HepG2 (cell line): ENCODE measurements at places on chromosomes 16 and 17. TPM values are rescaled to one million over a fixed set of nuclear protein-coding genes. Genes with fewer than 3 reads are reported as not detected.
A peak's percentile ranks its signal among the peaks of the same experiment; 100 is the strongest.

DNA sequence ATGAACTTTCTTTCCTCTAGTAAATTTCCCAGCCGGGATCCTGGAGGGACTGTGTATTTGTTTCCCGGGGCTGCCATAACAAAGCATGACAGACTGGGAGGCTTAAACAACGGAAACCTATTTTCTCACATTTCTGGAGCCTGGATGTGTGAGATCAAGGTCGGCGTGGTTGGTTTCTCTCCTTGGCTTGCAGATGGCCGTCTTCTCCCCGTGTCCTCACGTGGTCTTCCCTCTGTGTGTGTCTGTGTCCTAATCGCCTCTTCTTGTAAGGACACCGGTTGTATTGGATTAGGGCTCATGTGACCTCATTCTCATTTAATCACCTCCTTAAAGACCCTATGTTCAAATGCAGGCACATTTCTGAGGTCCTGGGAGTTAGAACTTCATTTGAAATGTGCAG, 22.0 kb upstream of the USP10 start:
- H3K4me1 ChIP-seq: peaks cover 29% of the 10 kb centered on the region
- no peak overlapping the region for H3K27ac ChIP-seq
- peaks cover 42% of the 10 kb centered on the region; the same call in 2 of the 3 replicates for H3K27me3 ChIP-seq
- DNase-seq: no peak
- no peak overlapping the region for H3K4me3 ChIP-seq

DNA sequence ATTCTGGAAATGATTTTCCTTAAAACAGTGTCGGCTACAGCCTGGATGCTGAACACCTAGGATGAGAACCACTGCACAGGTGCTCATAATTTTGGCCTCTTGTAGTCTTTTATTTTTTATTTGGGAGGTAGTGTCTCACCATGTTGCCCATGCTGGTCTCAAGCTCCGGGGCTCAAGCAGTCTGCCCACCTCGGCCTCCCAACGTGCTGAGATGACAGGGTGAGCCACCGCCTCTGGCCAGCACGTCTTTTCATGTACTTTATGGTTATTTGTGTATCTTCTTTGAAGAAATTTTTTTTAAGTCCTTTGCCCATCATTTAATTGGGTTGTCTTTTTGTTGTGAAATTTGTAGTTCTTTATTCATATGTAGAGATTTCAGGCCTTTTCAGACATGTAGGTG, 58.0 kb downstream of the WDR45B start:
- no peaks in the 10 kb centered on the region for H3K27me3 ChIP-seq
- H3K27ac ChIP-seq: no peak overlapping the region
- peaks cover 27% of the 10 kb centered on the region for H3K4me1 ChIP-seq
- DNase-seq: no peak

- H3K27ac ChIP-seq: no peak overlapping the region
- peaks cover 8% of the 10 kb centered on the region; the same call in 1 of the 2 replicates for H3K4me1 ChIP-seq
- no peak for DNase-seq
- H3K36me3 ChIP-seq: no peaks in the 10 kb centered on the region
- no peak overlapping the region for H3K4me3 ChIP-seq
- H3K27me3 ChIP-seq: peaks cover 26% of the 10 kb centered on the region; the same call in 2 of the 3 replicates
Measured at GRCh38 chr16:86073103-86073625, 174.2 kb downstream of the IRF8 start.

- peaks cover 60% of the 10 kb centered on the region for H3K36me3 ChIP-seq
- H3K4me1 ChIP-seq: no peaks in the 10 kb centered on the region
- H3K27me3 ChIP-seq: no peaks in the 10 kb centered on the region
- peak; percentile 10 for DNase-seq
Measured at GRCh38 chr16:28140788-28141618, 70.8 kb downstream of the XPO6 start.

GRCh38 chr17:48486557-48486956, 44.3 kb downstream of the HOXB1 start:
- H3K36me3 ChIP-seq: no peaks in the 10 kb centered on the region
- H3K27me3 ChIP-seq: peaks cover 59% of the 10 kb centered on the region
- H3K27ac ChIP-seq: no peak overlapping the region
- no peak for DNase-seq
- H3K4me1 ChIP-seq: no peaks in the 10 kb centered on the region

DNA sequence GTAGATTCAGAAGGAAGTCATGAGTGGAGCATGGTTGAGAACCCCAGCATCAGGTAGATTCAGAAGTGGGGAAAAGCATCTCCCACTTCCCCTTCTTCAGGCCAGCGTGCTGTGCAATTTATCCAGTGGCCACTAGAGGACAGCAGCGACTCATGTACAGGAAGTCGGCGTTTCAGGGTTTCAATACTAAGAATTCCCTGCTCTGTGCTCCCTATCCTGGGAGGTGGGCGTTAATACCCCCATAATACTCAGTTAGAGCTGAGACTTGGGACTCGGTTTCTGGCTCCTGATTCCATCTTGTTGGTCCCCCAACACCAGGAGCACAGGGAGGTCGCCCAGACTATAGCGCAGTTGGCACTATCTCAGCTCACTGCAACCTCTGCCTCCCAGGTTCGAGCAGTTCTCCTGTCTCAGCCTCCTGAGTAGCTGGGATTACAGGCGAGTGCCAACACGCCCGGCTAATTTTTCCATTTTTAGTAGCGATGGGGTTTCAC, 75.3 kb upstream of the AMZ2 start:
- peaks cover 37% of the 10 kb centered on the region for H3K4me1 ChIP-seq
- H3K4me3 ChIP-seq: no peak overlapping the region
- peak; percentile 67 for DNase-seq
- no peak overlapping the region for H3K27ac ChIP-seq
- H3K27me3 ChIP-seq: peaks cover 9% of the 10 kb centered on the region; the same call in 2 of the 3 replicates

GRCh38 chr16:75733305-75734211, 7.3 kb upstream of the CPHXL start:
- H3K27ac ChIP-seq: no peak overlapping the region
- no peaks in the 10 kb centered on the region for H3K36me3 ChIP-seq
- H3K4me3 ChIP-seq: no peak overlapping the region
- no peak for DNase-seq
- H3K27me3 ChIP-seq: peaks cover 2% of the 10 kb centered on the region; the same call in 1 of the 2 replicates

DNA sequence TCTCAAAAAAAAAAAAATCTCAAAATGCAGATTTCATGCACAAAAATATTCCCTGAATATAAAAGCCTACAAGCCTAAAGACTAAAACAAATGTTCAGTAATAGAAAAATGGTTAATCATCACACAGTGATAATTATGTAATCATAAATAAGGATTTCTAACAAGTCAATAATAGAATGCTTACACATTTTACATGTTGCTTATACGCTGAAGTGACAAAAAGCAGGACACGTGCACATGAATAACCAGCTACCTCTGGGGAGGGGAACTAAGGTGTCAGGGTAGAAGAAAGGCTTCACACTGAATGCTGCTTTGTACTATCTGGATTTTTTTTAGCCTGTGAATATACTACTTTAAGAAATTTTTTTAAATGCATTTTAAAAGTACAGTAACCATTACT, 31.1 kb downstream of the HEATR6 start:
- H3K27ac ChIP-seq: no peak overlapping the region
- no peaks in the 10 kb centered on the region for H3K27me3 ChIP-seq
- H3K36me3 ChIP-seq: peaks cover 45% of the 10 kb centered on the region
- H3K4me3 ChIP-seq: no peak overlapping the region
- DNase-seq: no peak

DNA sequence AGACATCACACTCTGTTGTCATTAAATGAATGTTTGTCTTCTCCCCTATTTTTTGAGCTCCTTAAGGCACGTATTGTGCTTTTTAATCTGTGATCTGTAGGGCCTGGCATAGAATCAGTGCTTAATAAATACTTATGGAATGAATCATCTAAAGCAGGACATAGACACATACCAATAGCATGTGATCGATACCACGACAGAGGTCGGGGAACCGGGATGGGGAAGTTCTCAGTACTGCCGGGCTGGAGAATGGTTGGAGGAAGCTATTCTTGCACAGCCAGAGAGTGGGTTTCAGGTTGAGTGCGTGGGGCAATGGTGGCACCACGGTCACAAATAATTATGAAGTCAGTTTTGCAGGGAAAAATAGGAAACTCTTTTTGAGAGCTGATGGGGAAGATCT, 26.8 kb downstream of the NLRP1 start:
- H3K36me3 ChIP-seq: no peaks in the 10 kb centered on the region
- no peaks in the 10 kb centered on the region for H3K4me1 ChIP-seq
- no peak overlapping the region for H3K27ac ChIP-seq
- H3K4me3 ChIP-seq: no peak overlapping the region
- H3K27me3 ChIP-seq: peaks cover 4% of the 10 kb centered on the region

- no peak overlapping the region for H3K4me3 ChIP-seq
- H3K27me3 ChIP-seq: no peaks in the 10 kb centered on the region; the same call in 1 of the 2 replicates
- DNase-seq: no peak
Measured at GRCh38 chr17:50508573-50509460, 578 bp downstream of the MYCBPAP start.

Gene ORAI3
- total RNA-seq: 6.3 and 11.4 TPM in 2 replicates

Gene CCL14
- total RNA-seq: 1.1 and 1.3 TPM in 2 replicates

Gene ABHD15
- total RNA-seq: 4.8 and 7.7 TPM in 2 replicates

GRCh38 chr17:35242158-35242804, 591 bp upstream of the SLFN5 start:
- H3K36me3 ChIP-seq: no peaks in the 10 kb centered on the region
- peak; percentile 53 for DNase-seq
- no peaks in the 10 kb centered on the region; the same call in 1 of the 2 replicates for H3K27me3 ChIP-seq

DNA sequence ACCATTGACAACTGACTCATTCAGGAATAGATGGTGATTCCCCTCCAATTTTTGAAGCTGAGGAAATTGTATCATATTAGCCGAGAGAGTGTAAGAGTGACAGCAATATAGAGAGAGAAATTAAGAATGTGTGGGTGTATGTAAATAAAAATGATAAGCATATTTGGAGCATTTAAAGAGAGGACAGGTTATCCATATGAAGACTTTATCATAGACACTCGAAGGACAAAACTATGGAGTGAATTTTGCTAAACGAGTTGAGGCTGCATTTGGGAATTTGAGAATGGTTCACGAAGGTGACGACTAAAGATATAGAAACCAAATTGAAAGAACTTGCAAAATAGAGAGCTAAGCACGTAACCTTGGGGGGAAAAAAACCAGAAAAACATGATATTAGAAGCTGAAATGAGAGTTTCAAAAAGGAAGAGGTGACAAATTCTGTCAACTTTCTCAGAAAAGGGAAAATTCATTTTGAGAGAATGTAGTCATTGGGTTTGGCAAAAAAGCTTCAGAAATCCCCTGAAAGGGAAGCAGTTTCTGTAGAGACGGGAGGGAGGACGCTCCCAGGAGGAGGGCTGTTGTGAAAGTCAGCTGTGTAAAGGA, 129.7 kb downstream of the KCNJ2 start:
- no peaks in the 10 kb centered on the region for H3K36me3 ChIP-seq
- H3K4me1 ChIP-seq: no peaks in the 10 kb centered on the region
- no peak for DNase-seq
- no peak overlapping the region for H3K27ac ChIP-seq
- H3K27me3 ChIP-seq: no peaks in the 10 kb centered on the region

Gene TBC1D3C
- total RNA-seq: 0.33 TPM in 1 of 2 replicates, not detected in the other

GRCh38 chr16:23148513-23149266, 562 bp downstream of the USP31 start:
- H3K4me1 ChIP-seq: peaks cover 69% of the 10 kb centered on the region
- peak overlapping the region; percentile 99 for H3K4me3 ChIP-seq
- H3K36me3 ChIP-seq: no peaks in the 10 kb centered on the region; the same call in 2 of the 3 replicates
- peak; percentile 76 for DNase-seq

Gene SHCBP1
- total RNA-seq: 33.0 and 48.9 TPM in 2 replicates

- no peak overlapping the region for H3K4me3 ChIP-seq
- H3K27me3 ChIP-seq: no peaks in the 10 kb centered on the region
- no peak for DNase-seq
- peaks cover 10% of the 10 kb centered on the region for H3K4me1 ChIP-seq
Measured at GRCh38 chr16:78323315-78323714, 223.9 kb downstream of the WWOX start.

Gene TPSG1
- not detected in 2 replicates for total RNA-seq

Gene LRRC36
- 0.13 and 0.15 TPM in 2 replicates for total RNA-seq

DNA sequence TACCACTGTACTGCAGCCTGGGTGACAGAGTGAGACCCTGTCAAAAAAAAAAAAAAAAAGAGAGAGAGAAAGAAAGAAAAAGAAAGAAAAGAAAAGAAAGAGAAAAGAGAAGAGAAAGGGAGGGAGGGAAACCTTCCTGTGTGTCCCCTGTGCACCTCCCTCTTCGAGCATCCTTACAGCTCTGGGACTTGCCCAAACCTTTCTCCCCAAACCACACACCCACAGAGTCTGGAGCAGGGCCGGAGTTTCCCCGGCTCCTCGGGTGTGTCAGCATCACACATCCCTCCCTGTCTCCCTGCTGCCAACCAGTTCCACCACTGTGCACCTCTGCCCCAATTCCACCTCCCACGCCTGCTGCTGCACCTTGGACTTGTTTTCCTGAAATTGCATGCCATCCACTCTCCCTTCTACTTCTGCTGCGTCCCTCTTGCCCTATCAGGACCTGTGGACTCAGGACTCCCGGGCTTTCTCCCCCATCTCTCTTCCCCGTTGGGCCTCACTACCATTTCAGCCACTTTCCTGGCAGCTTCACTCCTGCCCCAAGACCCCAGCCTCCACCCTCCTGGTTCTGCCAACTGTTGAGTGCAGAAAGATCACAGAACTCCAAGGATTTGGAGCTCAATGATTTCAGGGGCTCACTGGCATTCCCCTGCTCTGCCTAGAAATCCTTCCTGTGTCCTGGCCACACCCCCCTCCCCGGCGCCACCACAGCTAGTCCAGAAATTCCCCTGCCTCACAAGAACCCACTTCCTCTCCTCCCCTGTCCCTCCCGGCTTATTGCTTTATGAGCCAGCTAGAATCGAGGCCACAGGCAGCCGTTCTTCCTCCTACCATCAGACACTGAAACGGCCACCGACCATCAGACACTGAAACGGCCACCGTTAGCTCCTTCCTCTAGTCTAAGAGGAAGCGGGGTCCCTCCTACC, 3.7 kb upstream of the CDK3 start:
- H3K4me3 ChIP-seq: peak overlapping the region; percentile 49
- peak; percentile 94 for DNase-seq
- peaks cover 91% of the 10 kb centered on the region for H3K4me1 ChIP-seq
- no peaks in the 10 kb centered on the region for H3K27me3 ChIP-seq
- H3K36me3 ChIP-seq: peaks cover under 1% of the 10 kb centered on the region

Gene WNT9B
- total RNA-seq: not detected in 2 replicates

- H3K4me3 ChIP-seq: no peak overlapping the region
- no peak for DNase-seq
- no peaks in the 10 kb centered on the region for H3K4me1 ChIP-seq
- peaks cover 4% of the 10 kb centered on the region for H3K36me3 ChIP-seq
- no peak overlapping the region for H3K27ac ChIP-seq
Measured at GRCh38 chr16:15865742-15866141, 8.9 kb upstream of the MYH11 start.

Gene DEXI
- 57.9 and 70.4 TPM in 2 replicates for total RNA-seq

DNA sequence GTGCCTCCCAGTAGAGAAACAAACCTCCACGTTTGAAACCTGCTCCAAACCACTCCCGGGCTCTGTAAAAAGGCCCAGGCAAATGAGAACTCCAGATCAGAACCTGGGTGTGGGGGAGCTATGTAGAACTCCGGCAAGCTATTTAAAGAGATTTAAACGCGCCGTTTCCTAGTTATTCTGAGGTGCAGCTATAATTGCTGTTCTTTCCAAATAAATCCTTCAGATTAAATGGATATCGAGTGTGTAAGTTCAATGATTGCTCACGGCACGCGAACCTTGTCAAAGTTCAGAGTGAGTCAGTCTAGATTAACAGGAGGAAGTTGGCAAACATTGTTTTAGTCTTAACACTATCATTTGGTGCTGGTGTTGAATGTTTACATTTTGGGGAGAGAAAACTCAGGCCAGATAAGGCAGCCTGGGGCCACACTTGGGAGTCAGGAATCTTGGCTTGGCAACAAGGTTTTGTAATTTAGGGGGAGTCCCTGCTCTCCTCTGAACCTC, 92.9 kb upstream of the SALL1 start:
- peaks cover 29% of the 10 kb centered on the region for H3K27me3 ChIP-seq
- peak overlapping the region; percentile 8; the same call in 1 of the 2 replicates for H3K4me3 ChIP-seq
- peak; percentile 76 for DNase-seq
- peaks cover 27% of the 10 kb centered on the region for H3K4me1 ChIP-seq
